ENCODE measurements at places on chromosomes 12 and 14.
A peak's percentile ranks its signal among the peaks of the same experiment; 100 is the strongest.

DNA sequence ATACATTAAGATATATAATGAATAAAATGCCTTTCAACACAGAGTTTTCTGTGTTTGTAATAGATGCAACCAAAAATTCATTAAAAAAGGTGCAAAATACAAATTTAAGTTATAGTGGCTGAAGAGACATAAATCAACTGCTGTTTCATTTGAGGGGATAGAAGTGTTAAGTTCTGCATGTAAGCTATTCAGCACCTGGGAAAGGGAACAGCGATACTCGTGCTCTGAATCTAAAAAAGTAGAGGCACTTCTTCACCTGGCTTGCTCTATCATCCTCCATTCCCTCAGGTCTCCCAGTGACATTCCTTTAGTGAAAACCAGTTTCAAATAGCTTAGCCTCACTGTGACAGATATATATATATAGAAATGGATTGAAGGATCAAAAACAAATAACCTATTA, 222.6 kb downstream of the ACSS3 start:
- no peak for DNase-seq

DNA sequence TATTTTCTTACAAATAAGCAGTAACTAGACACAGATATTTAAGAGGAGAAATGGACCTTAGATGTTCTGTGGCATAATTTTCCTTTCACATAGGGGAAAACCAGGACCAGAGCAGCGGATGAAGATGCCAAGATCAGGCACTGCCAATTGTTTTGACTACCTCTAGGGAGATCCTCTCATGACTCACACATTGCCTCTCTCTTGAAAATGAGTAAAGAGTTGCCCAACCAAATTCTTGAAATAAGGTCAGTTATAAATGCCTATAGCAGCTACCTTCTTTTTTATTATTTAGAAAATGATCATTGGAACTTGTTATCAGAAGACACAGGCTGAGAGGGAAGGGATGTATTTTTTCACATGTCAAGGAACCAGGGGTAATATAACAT, 263.4 kb upstream of the PLEKHG7 start:
- DNase-seq, result peak; percentile 90

GRCh38 chr12:95700316-95700785, 90.2 kb downstream of the NTN4 start:
- DNase-seq, result peak; percentile 90

DNA sequence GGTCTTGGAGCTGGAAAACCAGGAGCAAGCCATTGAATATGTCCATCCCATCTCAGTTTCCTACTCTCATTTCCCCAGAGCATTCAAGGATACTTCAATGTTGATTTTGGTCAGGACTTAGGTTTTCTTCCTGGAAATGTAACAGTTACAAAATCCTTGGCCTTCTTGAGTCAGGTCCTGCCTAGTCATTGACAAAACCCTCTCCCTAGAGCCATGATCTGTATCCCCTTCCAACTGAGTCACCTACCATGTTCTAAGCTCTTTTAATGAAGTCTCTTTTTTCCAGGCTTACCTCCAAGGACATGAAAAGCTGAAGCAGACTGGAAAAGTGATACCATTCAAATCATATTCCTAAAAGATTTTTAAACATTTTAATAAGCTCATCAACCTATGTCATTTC, 549.2 kb downstream of the GALC start:
- DNase-seq, result peak; percentile 28

DNA sequence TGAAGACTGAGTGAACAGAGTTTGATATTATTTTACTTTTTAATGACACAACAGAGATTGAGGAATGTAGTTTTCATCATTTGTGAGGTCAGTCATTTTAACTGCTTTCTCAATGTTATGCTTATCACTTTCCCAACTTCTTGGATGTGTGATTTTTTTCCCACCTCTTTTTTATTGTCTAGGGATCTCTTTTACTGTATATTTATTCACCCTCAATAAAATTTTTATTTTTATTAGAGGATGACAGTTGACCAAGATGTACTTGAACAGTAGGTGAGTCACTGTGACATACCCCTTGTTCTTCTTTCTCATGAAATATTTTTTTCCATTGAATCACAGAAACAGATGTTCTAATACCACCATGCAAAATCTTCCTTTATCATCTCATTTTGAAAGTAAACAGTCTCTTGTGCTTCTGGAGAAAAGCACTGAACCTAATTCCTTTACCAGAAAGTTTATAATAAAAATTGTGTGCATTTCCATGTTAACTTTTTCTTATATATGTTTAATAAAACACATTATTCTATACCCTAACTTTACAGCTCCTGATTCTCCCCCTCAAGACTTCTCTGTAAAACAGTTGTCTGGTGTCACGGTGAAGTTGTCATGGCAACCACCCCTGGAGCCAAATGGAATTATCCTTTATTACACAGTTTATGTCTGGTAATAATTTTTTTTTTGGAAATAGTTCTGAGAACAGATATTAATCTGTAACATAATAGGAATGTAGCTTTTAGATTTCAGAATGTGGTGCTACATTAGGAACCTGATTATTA, 65.9 kb downstream of the PTPRQ start:
- peak; percentile 5 for DNase-seq

DNA sequence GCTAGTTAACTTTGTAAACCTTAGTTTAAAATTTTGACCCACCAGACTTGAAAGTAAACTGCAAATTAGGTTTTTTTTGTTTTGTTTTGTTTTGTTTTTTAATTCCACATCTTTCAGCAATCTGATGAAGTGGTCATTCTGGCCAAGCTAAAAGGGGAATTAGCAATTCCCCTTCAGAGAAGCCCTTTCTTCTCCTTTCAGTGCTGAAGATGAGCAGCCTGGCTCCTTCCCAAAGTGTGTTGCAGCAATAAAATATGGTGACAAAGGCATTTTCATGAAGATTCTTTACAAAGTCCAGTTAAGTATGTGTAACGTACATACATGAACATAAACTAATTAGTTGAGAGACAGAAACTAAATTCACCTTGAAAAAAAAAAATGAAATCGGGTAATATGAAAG, 380.1 kb downstream of the NOVA1 start:
- no peak for DNase-seq

DNA sequence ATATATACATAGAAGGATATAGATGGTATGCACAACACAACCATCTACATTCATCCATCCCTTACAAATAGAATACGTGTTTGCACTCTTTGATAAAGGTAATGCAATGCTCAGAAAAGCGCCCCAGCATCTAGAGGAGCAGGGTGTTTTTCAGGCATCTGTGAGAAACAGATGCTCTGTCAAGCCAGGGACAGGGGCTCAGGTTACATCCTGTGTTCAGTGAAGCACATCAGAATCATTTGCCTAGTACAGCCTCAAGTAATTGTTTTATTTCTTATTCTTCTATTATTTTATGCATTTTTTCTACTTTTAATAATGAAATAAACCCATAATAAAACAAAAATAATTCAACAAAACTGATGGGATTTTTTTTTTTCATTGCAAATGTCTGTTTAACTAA, 50.5 kb upstream of the HIF1A start:
- no peak for DNase-seq

- DNase-seq, result no peak
Measured at GRCh38 chr12:132185705-132186104, 41.4 kb downstream of the NOC4L start.

DNA sequence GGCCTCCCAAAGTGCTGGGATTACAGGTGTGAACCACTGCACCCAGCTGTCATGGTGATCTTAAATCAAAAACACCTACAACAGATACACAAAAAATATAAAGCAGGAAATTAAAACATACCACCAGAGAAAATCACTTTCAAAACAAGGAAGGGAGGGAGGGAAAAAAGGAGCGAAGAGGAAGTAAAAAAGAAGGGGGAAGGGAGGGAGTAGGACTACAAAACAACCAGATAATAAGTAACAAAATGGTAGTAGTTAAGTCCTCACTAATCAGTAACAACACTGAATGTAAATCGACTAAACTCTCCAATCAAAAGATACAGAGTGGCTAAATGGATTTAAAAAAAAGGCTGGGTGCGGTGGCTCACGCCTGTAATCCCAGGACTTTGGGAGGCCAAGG, 89.0 kb downstream of the SH2B3 start:
- DNase-seq, result no peak

- peak; percentile 30 for DNase-seq
Measured at GRCh38 chr14:50475460-50475859, 56.9 kb downstream of the MAP4K5 start.

GRCh38 chr14:49594347-49595091, 4.2 kb upstream of the LRR1 start:
- no peak for DNase-seq

DNA sequence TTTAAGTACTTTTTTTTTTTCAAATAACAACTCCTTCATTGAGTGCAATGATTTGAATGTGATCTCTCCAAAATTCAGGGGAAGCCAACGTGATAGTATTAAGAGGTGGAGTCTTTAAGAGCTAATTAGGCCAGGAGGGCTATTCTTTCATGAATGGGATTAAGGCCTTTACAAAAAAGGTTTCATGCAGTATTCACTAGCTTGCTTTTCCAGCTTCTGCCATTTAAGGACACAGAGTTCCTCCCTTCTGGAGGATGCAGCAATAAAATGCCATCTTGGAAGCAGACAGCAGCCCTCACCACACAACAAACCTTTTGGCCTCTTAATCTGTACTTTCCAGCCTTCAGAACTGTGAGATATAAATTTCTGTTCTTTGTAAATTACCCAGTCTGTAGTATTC, 586.8 kb upstream of the LMO3 start:
- no peak for DNase-seq

- DNase-seq, result no peak
Measured at GRCh38 chr12:12645485-12645884, 33.8 kb downstream of the CREBL2 start.

GRCh38 chr14:96309133-96309895, 53.3 kb downstream of the BDKRB1 start:
- no peak for DNase-seq

- no peak for DNase-seq
Measured at GRCh38 chr12:18859400-18859799, 121.5 kb downstream of the CAPZA3 start.

DNA sequence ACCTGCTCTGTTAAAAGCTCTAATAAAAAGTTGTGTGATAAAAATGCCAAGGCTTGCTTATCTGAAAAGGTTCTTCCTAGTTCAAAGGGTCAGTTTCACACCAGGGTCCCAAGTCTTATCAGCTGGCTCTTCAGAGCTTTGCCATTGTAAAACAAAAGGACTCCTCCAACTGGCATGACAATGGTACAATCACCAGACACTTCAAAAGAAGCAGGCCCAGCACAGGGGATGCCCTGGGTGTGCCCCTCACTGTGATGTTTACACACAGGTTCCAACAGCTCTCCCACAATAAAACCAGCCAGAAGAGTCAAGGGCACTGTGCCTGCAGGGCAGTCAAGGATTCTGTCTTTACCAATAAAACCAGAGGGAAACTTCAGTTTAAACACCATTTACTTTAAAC, 78.7 kb downstream of the PRICKLE1 start:
- DNase-seq, result no peak

Measured in mammary epithelial cell (primary cell).